Eye (tissue), 1 donor: ENCODE measurements at places on chromosomes 11 and 22.
A peak's percentile ranks its signal among the peaks of the same experiment; 100 is the strongest.

DNA sequence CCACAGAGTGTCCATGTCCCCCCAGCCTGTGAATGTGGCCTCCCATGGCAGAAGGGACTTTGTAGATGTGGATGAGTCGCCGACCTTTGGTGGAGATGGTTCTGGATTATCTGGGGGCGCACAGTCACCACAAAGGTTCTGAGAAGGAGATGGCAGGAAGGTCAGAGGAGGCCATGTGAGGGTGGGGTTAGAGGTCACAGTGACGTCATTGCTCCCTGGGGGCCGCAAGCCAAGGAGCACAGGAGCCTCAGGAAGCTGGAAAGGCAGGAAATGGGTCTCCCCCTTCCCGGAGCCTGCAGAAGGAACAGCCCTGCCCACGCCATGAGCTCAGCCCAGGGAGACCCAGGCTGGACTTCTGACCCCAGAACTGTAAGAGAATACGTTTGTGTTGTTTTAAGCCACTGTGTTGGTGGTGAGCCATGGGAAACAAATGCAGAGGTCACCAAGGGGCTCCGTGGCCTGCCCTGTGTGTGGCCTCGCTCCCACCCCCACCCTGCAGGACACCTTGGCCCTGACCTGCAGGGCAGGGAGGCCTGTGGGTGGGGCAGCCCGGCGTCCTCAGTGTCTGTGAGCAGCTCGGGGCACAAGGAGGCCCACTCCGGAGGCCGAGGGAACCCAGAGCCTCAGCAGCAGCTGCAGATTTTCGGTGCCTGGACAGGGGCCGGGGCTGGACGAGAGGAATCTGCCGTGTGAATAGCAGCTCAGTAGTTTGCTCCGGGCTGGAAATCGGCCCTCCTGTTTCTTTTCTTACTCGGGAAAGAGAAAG lies 32.1 kb downstream of the GRAMD4 start:
- DNase-seq = peak; percentile 49

DNA sequence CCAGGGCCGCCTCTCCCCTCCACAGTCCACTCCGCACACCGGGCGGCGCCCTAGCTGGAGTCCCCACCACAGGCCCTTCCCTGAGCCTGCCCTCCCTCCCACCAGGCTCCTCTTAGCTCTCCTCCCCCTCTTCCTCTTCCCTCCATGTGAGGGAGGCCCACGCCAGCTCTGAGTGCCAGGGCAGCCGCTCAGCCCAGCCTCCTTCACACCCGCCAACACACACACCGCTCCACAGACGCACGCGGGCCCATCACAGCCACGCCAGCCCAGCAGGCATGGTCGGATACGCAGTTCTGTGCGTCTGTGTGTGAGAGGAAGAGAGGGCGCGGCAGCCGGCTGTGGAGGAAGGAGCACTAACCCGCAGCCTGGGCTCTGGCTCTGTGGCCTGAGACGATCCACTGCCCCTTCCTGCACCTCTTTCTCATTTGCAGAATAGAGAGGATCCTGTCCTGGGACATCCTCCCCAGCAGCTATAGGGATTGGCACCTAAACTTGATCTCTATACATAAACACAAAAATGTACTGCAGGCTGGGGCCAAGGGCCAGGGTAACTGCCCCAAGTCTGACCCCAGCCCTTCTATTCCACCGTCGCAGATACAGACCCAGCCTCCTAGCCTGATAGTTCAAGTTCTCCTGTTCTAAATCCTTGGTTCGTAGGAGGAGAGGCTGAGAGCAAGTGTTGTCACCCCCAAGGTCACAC lies 3.5 kb downstream of the CHRM4 start:
- DNase-seq = peak; percentile 38

DNA sequence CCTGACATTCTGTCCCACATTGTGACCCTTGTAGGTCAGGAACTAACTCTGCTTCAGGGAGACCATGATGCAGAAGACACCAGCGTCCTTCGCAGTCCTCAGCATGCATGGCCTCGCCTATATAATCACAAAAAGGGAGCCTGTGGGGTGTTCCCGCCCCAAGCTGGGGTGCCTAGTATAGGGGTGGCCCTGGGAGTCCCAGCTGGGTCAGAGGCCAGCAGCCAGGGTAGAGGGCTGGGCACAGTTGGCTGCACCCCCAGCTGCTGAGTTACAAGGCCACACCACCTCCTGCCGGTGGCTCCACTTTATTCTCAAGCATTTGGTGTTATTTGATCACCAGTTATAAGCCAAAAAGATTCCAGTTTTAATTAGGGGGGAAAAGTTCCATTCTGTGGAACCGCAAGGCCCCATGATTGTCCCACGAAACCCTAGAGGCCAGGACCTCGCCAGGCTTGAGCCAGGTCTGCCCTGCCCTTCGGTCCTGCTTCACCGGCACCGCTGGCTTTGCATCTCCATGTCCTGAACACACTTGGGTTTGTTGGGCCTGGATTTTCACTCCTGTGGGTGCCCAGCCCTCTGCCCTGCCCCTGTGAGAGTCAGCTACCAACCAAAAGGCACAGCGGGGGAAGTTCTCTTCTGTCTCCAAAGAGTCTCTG lies 15.0 kb upstream of the GNB1L start:
- DNase-seq = no peak

- DNase-seq = peak; percentile 44
Measured at GRCh38 chr11:68978931-68979594, 1.7 kb downstream of the MRGPRD start.

DNA sequence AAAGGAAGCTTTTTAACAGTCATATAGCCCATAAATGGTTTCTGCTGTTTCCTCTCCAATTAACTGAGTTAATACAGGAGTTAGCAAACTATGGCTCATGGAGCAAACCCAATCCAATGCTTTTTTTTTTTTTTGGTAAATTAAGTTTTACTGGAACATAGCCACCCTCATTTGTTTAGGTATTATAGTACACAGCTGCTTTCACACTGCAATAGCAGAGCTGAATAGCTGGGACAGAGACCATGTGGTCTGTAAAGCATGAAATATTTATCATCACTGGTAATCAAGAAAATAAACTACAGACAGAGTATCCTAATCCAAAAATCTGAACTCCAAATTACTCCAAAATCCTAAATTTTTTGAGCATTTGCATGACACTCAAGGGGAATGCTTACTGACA lies 53.7 kb downstream of the RDX start:
- no peak for DNase-seq

DNA sequence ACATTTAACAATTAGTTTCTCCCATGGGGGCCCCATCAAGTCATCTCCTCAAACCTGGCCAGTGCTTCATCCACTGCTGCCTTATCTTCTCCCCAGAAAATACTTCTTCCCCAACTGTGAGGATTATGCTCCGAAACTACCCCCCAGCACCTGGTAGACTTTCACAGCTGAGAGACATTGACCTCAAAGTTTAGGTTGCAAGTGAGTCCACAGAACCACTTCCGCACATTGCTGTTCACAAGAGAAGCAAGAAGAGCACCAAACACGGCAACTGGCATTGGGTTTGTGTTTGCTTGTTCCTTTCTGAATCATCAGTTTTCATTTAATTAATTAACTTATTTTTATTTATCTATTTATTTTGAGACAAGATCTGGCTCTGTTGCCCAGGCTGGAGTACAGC lies 6.1 kb downstream of the MCHR1 start:
- no peak for DNase-seq

GRCh38 chr22:29030618-29031226 lies 30.9 kb downstream of the C22orf31 start:
- DNase-seq = peak; percentile 88

DNA sequence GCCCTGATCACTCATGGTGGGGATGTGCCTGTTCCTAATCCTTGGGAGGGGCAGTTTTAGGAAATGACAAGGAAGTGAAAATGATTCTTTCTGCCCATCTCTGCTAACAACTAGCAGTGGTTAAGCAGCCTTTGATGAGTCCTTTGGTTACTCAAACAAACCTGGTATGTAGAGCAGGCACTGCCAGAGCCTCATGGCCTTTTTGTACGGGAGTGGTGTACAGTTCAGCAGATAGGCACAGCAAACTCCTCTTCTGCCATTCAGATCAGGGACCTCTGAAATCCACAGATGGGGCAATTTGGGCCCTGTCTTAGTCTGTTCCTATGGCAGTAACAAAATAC lies 66.2 kb downstream of the FZD4 start:
- no peak for DNase-seq

DNA sequence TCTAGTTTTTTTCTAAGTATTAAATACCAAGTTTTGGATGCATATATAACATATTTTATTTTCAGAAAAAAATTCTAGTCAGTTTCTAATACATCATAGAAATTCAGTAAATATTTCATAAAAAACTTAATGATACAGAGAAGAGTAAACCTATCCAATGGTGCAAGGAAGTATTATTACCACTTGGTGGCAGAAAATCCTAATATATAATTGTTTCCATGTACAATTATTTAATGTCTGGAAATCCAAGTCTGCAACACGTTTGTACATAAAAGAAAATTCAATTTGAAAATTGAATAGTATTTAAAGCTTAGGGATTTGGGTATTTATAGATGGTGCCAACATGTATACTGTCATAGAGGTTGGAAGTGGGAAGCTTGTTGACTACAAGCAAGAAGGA lies 127.0 kb downstream of the TRPC6 start:
- DNase-seq = peak; percentile 51

GRCh38 chr11:133902506-133902905 lies 54.3 kb downstream of the IGSF9B start:
- DNase-seq = no peak

DNA sequence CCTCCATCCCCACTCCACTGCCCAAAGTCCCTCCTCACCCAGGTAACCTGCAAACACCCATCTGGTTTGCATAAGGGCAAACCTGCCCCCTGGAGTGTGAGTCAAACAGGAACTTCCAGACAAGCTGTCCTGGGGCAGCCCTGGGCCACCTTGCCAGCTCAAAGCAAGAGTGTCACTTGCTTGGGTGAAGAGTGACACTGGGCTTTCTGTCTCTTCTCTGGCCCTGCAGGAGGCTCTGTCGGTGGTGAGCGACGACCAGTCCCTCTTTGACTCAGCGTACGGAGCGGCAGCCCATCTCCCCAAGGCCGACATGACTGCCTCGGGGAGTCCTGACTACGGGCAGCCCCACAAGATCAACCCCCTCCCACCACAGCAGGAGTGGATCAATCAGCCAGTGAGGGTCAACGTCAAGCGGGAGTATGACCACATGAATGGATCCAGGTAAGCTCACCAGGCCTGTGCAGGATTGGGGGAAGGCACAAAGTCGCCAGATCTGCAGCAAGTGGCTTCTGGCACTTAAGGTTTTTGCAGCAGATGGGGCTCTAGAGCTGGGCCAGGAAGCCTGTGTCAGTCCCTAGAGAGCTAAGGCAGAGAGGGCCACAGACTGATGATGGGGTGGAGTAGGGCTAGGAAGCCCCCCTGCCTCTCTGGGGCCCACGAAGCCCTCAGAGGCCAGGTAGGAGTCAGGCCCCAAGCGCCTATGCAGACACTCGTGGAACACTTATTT lies 64.2 kb downstream of the FLI1 start:
- DNase-seq = no peak

DNA sequence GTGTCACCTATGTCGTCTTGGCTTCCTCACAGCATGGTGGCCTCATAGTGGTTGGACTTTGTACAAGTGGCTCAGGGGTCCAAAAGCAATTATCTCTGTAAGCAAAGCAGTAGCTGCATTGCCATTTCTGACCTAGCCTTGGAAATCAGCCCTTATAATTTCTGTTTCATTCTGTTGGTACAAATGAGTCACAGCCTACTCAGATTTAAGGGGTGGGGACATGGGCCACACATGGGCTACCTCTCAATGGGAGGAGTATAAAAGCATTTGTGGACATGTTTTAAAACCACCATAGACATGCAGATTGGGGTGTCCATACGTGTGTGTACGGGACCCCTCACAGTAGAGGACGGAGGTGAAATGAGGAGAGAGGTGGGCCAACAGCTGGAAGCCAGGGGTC lies 41.6 kb downstream of the CHRDL2 start:
- no peak for DNase-seq
